Activated CD4-positive, alpha-beta T cell treated with anti-CD3 and anti-CD28 coated beads, Interleukin-10, Interleukin-2, amounts not matched to agents 100 ng/mL and 50 ng/mL, durations not matched to agents 16 hours and 8 hours (primary cell): ENCODE measurements at places on chromosomes 12 and 14.

GRCh38 chr14:68282479-68283377 lies 463.1 kb downstream of the RAD51B start:
- peak; percentile 36 for DNase-seq

DNA sequence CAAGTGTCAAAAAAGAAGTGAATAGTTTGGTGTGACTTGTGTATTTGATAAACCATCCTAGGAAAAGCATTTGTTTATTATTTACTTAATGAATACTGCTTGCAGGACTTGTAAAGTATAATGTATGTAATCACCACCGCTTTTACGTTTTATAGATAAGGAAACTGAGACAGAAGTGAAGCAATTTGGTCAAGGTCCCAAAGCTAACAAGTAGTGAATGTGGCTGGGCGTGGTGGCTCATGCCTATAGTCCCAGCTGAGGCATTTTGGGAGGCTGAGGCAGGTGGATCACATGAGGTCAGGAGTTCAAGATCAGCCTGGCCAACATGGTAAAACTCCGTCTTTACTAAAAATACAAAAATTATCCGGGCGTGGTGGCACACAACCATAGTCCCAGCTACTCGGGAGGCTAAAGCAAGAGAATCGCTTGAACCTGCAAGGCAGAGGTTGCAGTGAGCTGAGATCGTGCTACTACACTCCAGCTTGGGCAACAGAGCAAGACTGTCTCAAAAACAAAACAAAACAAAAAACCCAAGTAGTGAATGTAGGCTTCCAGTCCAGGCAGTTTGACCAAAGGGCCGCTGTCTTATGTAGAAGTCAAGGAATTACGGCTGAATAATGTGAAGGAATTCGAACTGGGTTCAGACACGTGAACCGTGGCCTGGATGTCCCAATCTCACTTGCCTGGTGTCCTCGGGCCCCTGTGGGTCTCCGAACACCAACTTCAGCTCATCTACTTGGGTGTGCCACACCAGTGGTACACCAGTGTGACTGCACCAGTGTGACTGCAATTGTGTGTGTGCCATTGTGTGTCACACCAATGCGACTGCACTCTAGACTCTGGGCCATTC lies 88.3 kb upstream of the MED13L start:
- no peak for DNase-seq

- no peak for DNase-seq
Observed at GRCh38 chr12:68532204-68532886, 78.4 kb upstream of the RAP1B start.

GRCh38 chr12:2101359-2101758 lies 48.6 kb downstream of the CACNA1C start:
- no peak for DNase-seq

DNA sequence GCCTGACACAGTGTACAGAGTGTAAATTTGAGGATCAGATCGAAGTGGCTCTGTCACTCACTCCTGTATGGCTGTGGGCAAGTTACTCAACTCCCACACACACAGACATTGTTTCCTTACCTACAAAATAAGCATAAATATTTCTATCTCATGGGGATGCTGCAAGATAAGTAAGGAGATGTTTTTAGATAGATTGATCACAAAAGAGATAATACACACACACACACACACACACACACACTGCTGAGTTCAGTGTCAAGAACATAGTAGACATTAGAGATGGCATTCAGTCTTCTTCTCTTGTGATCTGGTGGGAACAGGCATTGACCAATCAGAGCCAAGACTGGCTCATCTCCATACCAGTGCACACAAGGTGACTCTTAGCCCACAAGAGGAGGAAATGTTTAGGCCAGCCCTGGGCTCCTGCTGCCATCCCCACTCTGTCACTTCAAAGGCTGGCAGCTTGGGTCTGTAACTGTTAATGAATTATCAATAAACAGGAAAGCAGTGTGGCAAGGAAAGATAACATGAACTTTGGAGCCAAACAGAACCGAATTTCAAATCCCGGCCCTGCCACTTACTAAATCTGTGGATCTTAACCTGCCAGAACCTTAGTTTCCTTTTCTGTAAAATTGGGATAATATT lies 3.4 kb upstream of the RNASE8 start:
- DNase-seq = peak; percentile 17

DNA sequence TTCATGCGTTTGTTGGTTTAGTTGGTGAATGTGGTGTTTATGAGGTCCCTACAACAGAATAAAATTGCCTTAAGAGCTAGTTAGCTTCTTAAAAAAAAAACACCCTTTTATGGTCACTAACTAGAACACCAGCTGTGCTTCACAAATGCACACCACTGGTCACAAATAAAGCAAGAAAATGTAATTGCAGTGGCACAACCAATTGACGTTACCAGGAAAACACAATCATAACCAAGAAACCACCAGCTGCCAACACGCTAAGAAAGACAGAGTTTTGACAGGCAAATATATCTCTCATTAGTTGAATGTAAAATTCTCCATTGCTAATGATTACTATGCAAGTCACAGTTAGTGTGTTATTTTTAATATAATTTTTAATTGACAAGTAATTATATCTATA lies 389.9 kb downstream of the ADAMTS20 start:
- DNase-seq = no peak

DNA sequence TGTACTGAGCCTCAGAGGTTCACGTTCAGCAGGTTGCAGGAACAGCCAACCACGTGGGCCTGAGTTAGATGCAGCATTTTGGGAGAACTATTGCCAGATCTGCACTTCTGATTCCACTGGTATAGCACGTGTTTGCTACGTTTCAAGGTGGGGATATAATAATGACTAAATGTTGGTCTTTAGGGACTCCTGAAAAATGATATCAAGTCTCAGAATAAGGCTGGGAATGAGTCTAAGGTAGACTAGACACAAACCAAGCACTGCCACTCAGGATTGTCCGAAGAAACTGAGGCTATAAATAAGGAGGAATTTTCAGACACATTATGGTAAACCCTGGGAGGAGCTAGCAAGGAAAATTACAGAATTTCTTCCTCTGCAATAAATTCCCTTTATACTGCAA lies 98.1 kb downstream of the ESR2 start:
- DNase-seq = no peak

GRCh38 chr12:89703768-89704167 lies 4.9 kb downstream of the ATP2B1 start:
- no peak for DNase-seq
